ENCODE measurements at places on chromosomes 12 and 14.

DNA sequence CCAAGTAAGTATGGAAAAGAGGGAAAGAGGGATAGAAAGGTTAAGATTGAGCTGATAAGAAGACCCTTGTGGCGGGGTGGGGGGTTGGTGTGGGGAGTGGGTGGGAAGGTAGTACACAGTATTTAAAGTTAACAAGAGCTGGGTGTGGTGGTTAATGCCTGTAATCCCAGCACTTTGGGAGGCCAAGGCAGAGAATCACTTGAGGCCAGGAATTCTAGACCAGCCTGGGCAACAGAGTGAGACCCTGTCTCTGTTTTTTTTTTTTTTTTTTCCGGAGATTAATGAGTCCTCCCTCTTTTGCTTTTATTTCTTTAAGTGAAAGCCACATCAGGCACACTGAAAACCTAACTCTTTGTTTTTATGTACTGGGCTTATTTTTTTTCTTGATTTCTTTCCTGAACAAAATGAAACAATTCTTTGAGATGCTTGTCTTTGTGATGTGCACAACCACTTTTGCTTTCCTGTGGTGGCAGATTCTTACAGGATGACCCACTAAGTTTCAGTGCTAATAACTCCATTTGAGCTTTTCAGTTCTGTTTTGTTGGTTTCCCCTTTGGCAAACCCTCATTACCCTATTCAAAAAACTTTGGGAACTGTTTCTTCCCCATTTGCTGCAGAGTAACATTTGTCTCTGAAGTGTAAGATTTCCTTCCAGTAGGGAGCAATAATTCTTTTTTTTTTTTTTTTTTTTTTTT is 54.8 kb downstream of the WNK1 start:
- DNase-seq, result no peak

GRCh38 chr12:63406781-63407180 is 255.8 kb upstream of the AVPR1A start:
- DNase-seq, result no peak

DNA sequence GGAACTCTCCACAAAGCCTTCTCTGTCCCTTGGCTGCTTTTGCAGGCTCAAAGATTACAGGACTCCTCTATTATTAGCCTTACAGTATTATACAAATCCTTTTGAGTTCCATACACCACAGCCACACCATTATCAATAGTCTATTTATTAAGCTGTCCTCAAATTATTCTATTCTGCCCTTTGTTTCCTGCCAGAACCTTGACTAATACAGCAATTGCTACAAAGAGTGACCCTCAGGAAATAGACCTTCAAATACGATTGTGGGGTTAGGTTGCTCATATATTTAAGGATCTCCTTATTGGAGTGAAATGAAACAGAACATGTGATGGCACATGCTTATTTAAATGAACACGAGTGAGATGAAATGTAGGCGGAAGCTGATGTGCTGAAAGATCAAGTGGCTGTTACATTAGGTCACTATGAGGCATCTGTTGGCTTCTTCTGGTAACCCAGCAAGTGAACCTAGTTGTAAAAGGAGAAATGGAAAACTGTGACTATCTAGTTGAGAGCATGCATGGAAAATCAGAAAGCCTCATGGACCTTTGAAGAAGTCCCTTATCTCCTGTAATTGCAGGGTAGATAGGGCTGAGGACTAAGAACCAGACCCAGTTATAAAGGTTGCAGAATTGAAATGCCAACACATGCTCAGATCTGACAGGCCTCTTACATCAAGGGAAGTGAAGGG is 75.5 kb downstream of the AVPR1A start:
- no peak for DNase-seq

DNA sequence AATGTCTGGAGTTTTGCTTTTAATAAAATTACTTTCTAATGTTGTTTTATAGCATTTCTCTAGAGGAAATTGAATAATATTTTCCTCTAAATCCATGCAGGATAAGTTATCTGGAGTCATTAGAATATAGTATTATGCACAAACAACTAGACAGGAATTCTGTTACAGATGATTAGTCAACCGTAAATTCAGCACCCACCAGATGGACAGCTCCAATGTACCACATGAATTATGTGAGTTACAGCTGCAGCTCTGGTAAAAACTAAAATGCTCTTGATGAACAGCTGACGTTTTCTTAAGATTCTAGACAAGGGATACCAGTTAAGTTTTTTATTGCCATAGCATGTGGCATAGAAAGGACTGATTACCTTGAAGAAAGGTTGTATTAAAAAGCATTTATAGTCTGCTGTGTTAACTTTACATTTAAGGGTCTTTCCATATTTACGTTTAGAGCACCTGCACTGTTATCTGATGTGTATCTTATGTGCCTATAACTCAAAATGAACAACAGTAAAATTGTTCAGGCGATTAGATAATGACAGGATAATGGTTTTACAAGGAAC is 321.4 kb upstream of the LRFN5 start:
- DNase-seq, result no peak

DNA sequence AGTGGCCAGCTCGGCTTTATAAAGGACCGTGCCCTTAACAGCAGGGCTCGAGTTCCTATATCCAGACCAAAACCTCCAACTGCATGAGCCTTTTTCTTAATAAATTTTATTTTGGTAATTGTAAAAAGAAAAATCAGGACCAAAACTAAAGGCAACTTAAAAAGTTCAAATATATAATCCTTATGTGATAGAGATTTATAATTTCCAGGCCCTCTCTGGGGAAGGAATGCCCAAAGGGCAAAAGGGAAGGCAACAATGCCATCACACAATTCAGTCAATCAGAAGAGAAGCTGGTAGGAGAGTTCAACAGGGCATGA is 401 bp upstream of the IPO4 start:
- no peak for DNase-seq
